ENCODE measurements at places on chromosomes 16 and 17.

DNA sequence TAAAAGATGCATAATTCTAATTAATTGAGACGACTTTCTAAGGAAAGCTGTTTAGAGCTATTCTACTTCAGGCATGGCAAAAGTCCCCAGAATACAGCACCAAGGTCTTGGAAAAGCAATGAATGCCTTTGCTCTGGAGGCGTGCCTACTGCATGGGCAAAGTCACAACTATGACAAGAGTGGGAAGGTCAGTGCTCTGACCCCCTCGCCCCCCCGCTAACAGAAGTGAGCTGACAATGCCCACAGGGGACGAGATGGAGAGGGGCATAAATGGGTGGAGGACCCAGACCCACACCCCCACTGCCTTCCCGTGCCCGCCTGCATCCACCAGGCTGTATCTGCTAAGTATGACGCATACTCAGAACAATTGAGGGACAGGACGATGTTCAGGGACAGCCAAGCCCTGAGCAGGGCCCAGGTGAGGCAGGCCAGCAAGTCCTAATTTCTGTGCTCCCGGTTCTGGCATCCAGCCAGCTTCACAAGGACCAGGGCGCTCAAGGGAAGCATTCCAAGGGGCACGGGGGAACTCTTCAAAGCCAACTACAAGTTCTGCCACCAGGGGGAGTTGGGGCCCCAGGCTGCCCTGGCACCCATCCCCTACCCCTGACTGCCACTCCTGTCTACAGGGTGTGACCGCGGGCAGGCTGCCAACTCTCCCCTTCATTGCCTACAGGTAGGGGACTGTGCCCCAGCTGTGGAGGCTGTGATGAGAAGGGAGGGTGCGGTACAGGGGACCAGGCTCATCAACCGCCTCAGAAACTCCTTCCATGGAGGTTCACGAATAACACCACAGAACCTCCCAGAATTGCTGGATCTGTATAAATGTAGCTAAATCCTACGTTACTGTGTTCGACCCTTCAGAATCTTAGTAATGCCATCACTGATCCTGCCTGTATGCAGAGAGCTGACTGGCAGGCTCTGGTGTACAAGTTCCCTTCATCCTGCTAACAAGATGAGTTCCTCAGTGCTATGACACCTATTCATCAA, 20.8 kb downstream of the NPRL3 start:
- DNase-seq: peak; percentile 52

- no peak for DNase-seq
Observed at GRCh38 chr17:57708410-57708809, 36.7 kb downstream of the CCDC182 start.

- no peak for DNase-seq
Observed at GRCh38 chr17:11969565-11969964, 27.7 kb downstream of the ZNF18 start.

DNA sequence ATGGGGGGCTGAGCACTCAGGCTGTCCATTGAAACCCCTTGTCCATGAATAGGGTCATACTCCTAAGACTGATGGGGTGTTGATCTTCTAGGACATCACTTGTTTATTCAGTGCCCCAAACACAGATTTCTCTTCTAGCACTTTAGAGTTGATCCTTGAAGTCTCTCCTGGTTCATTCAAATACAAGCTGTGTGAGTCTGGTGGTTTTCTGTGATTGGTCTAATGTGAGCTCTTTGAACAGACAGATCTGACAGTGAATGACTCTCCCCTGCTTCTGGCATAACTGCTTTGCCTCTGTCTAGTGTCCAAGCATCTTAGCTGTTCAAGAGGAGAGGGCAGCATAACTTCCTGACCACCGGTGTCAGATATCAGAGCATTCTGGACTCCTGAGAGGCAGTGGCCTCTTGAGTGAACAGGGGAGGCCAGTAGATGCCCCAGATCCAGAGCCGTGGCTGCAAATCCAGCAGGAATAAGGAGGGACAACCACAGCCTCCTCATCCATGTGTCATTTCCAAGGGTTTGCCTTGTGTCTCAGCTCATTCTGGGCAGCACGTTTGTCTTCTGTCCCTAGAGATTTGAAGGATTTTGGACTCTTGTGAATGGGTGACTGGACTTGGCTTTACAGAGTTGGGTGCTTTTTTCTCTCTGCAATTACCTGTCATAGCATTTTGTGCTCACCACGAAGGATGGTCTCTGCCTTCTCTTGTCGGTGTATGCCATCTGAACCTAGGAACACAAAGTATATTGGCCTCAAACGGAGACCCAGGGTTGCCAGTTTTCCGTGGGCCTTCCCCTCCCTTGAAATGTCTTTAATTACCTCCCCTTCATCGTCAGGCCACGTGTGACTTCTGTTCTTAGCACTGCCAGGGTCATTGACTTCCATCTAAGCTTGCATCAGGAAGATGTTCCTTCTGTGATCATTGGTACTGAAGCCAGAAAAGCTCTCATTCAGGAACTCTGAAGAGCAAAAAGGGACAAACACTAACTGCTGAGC, 13.9 kb upstream of the CLEC18C start:
- no peak for DNase-seq

DNA sequence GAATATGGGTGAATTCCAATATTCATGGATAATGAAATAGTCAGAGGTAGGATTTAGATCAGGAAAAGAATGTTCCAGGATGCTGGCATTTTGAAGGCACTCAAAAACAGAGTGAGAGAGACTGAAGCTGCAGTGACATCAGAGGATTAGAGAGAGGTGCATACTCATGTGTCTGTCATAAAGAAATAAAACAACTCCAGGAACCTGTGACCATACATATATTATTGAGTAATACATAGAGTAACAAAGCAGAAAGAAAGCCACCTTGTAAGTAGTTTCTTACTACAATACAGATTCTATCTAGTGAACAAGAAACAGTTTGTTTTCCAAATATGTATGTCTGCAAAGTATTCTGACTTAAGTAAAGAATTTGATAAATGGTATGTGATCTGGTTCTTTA, 62.3 kb upstream of the PHOSPHO1 start:
- DNase-seq: no peak

DNA sequence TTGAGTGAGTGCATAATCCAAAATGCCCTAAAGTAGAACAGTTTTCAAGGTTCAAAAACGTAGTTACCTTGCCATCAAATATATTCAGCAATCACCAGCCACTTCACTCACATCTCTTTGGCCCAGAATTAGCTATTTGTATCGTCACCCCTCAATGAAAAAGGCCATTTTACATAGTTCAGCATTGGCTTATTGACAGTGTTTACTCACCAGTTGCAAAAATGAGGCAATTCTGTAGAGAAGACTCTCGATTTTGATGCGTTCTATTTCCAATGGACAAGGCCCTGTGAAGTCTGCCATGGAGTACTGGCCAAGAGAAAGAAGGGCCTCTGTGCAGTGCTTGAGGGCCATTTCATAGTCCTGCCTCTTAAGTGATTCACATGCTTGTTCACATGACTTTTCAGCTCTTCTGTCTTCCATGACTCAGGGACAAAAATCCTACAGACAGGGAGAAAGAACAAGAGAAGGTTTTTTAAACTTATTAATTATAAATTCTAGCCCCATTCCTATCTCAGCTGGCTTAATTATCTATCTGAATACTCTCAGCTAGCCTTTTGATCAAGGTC, 26.5 kb downstream of the HELZ start:
- DNase-seq: no peak

- DNase-seq: no peak
Observed at GRCh38 chr16:49528060-49528865, 154.7 kb downstream of the C16orf78 start.

DNA sequence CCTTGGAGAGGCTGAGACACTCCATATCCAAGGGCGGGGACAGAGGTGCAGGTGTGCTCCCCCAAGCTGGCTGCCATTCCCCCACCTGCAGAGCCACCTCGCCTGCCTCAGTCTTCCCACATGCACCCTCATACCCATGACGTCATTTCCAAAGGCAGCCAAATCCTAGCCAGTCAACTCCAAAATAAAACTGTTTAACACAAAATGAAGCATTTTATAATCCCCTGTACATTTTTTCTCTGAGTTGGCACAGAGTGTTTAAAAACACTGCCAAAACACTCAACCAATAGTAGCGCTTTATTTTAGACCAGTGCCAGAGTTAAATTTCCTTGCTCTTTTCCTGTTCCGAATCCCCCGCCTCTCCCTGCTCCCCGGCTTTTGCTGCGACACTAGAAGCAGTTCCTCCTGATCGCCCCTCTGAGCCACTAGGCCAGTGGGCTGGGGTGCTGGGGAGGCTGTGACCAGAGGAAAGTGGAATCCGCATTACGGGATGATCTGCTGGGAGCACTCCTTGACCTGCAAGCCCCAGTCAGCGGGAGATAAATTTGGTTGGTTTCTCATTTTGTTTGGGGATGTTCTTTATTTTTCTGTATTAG, 139.5 kb downstream of the ZNF423 start:
- no peak for DNase-seq

GRCh38 chr17:40813804-40814203, 8.6 kb downstream of the KRT10 start:
- DNase-seq: no peak

DNA sequence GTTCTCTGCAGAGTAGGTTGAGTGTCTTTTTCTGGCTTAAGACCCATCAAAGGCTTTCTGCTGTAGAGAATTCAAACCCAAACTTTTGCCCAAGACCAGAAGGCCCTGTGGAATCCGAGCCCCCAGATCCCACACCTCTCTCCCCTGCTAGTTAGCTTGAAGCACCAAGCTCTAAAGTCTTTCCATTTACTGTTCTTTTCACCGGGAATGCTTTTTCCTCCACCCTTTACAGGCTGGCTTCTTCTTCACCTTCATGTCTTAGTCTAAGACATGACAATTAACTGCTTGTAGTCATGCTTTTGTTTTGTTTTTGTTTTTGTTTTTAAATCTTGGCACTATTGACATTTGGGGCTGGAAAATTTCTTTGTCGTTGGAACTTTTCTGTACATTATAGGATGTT, 15.5 kb downstream of the HSD17B2 start:
- no peak for DNase-seq

DNA sequence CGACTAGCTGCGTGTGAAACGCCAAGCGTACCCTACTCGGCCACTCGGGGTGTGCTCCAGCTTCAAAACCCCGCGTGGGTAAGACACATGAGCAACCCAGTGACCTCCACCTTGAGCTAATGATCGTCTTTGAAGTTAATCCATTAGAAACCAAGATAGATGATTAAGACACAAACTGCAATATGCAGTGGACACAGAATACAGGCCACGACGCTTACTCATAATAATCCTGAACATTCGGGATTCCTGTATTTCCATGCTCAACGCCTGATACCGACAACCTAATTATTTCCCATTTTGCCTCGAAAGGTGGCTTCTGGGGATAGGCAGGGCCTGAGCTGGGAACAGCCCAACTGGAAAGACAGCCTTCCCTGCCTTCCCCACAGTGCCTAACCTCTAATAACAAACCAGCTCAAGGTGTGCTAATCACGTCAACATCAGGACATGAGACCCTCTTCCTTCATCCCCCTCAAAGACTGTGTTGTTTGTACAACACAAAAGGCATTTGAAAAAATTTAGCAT, 504 bp upstream of the COPRS start:
- DNase-seq: no peak

GRCh38 chr17:41442739-41443138, 2.0 kb upstream of the KRT38 start:
- no peak for DNase-seq

DNA sequence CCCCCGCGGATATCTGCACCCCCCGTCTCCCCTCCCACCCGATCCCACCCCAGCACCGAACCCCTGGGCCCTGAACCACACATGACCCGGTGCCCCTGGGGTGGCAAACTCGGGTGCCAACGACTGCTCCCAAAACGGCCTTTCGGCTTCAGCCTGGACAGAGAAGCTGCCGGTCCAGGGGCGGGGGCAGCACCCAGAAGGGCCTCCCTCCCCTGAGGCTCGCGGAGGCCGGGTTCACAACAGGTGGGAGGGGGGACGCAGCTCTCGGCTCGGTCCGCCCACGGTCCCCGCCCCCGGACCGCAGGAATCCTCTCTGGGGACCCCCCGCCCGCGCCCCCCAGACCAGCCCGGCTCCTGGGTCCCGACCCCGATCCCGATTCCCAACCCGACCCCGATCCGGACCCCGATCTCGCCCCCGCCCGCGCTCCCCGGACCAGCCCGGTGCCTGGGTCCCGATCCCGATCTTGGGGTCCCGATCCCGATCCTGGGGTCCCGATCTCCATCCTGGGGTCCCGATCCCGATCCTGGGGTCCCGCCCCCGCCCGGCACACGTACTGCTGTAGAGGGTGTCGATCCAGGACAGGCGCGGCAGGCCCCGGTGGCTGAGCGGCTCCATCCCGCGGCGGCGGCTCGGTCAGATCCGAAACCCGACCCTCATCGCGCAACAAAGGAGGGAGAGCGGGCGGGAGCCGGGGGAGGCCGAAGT, 516 bp downstream of the ABR start:
- no peak for DNase-seq

DNA sequence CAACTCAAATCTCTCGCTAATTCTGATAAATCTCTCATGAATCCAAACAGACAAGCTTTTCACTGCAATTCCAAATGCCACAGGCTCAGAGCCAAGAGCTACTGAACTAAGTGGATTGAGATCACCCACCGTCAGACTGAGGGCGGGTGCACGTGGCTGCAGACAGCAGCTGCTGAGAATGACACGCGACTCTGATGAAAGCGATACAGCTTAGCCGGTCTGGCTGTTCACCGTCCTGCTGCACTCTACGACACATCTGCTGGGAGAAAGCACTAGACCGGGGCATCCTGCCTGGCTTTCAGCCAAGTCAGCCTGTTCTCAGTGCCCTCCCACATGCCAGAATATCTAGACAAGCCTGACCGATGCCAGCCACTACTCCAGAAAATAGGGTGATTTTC, 42.6 kb downstream of the KLHDC4 start:
- DNase-seq: no peak

DNA sequence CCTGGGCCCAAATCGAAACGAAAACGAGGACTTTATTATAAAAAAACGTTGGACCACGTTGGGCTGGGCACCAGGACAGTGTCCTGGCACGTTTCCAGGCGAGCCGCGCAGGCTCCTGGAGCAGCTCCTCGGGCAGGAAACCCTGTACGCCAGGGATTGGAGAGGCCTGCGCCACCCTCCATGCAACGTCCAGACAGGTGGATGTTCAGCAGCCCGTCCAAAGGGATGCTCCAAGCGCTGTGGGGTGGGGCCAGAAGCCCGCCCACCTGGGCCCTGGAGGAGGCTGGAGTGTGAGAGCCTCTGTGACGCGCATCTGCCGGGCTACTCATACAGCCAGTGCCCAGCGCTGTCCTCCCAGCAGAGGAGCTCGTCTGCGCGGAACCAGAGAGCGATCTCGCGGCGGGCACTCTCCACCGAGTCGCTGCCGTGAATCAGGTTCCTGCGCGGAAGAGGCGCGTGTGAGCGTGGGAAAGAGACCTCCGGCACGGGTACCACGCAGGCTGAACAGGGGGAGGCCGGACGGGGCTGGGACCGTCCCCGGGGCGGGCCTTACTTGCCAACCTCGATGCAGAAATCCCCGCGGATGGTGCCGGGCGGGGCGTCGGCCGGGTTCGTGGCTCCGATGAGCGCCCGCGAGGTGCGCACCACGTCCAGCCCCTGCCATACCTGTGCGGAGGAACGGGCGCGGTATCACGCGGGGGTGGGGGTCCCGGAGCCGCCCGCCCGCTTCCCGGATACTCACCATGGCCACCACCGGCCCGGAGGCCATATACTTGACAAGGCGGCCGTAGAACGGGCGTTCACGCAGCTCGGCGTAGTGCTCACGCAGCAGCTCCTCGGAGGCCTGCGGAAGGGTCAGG, 785 bp downstream of the NME3 start:
- no peak for DNase-seq

- DNase-seq: no peak
Observed at GRCh38 chr17:2302778-2303203, 794 bp downstream of the SMG6 start.

- DNase-seq: no peak
Observed at GRCh38 chr16:3095869-3096268, 3.2 kb downstream of the ZSCAN10 start.

- DNase-seq: no peak
Observed at GRCh38 chr16:2739625-2740430, 12.6 kb upstream of the SRRM2 start.

GRCh38 chr16:48603647-48604376, 6.2 kb downstream of the N4BP1 start:
- DNase-seq: no peak

All from stimulated activated CD4-positive, alpha-beta T cell treated with anti-CD3 and anti-CD28 coated beads, TNF-alpha, amount 100 ng/mL, for 4 hours (primary cell).